Stimulated activated CD8-positive, alpha-beta memory T cell treated with anti-CD3 and anti-CD28 coated beads, Interleukin-15, amount 100 ng/mL, for 24 hours (primary cell): ENCODE measurements at places on chromosomes 1 and 21.
A peak's percentile ranks its signal among the peaks of the same experiment; 100 is the strongest.

DNA sequence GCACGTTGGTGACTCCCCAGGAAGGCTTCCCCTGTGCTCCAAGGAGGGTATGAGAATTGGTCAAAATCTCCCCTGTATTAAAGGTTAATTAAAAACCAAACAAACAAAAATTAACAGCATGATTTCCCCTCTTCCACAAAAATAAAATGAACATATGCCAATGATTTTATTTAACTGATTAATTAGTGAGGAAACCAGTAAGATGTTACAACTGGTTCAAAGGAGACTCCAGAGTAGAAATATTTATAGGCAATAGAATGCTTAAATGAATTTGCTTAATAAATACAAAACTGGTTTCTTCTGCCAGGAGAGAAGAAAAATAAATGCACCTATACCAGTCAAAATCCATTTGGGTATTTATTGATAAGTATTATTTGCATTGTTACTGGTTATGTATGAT, 249.5 kb upstream of the DEPDC1 start:
- DNase-seq = no peak

DNA sequence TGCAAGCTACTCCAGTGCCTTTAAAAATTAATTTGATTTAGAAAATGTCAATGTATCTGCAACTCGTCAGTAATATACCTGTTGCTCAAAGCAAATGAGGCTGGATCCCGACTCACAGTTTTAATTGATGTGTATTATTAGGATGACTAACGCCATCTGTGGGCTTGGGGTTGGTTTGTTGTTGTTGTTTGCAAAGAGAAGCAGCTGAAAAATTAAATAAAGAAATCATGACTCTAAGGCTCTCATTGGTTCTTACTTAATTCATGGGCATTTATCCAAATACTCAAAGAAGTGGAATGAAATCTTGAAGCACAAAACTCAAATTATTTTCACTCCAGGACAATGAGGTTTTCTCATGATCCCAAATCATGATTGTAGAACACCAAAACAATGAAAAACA, 46.4 kb downstream of the SEC16B start:
- no peak for DNase-seq

DNA sequence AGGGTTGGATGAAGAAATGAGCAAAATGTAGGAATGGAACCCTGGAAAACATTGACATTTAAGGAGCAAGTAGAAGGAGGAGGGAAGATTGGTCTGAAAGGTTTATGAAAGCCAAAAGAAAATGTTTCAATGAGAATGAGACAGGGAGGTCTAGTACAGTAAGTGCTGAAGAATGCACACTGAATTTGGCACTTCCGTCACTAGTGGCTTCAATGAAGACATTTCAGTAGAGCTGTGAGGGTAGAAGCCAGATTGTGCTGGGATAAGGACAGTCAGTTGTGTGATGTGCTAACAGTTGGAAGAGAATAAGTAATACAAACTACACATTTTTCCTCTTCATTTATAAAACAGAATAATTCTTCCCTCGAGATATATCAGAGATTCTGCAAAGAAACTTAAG, 17.1 kb downstream of the THEM4 start:
- no peak for DNase-seq

DNA sequence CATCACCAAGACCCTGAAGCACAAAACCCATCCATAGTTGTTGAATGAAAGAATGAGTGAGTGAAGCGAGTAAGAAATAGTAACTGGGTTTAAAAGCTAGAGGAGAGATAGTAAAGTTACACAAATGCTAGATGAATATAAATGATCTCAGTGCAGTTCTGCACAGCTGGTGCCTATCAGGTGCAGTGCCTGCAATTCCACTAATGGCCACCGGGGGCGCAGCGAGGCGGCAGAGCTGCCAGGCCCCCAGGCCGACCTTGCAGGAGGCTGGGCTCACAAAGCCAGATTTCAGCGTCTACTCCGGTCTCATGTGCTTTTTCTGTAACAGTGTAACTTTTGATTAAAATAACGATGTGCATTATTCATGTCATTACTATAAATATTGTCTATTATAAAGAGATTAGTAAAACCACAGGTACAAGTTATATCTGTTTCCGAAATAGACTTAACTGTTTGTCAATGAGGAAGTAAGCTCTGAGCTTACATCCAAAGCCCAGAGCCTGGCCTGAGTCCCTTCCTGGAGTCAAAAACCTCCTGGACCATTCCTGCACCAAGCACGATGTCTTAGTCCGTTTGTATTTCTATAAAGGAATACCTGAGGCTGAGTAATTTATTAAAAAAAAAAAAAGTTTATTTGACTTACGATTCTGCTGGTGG, 477.6 kb downstream of the NPHP4 start:
- peak; percentile 69 for DNase-seq

GRCh38 chr1:14094611-14095400, 394.8 kb downstream of the PRDM2 start:
- no peak for DNase-seq

- DNase-seq = no peak
Observed at GRCh38 chr1:112536561-112536960, 27.8 kb downstream of the WNT2B start.

- no peak for DNase-seq
Observed at GRCh38 chr1:76083189-76083588, 8.6 kb downstream of the ST6GALNAC3 start.

GRCh38 chr1:10969267-10969970, 43.0 kb upstream of the TARDBP start:
- DNase-seq = no peak

DNA sequence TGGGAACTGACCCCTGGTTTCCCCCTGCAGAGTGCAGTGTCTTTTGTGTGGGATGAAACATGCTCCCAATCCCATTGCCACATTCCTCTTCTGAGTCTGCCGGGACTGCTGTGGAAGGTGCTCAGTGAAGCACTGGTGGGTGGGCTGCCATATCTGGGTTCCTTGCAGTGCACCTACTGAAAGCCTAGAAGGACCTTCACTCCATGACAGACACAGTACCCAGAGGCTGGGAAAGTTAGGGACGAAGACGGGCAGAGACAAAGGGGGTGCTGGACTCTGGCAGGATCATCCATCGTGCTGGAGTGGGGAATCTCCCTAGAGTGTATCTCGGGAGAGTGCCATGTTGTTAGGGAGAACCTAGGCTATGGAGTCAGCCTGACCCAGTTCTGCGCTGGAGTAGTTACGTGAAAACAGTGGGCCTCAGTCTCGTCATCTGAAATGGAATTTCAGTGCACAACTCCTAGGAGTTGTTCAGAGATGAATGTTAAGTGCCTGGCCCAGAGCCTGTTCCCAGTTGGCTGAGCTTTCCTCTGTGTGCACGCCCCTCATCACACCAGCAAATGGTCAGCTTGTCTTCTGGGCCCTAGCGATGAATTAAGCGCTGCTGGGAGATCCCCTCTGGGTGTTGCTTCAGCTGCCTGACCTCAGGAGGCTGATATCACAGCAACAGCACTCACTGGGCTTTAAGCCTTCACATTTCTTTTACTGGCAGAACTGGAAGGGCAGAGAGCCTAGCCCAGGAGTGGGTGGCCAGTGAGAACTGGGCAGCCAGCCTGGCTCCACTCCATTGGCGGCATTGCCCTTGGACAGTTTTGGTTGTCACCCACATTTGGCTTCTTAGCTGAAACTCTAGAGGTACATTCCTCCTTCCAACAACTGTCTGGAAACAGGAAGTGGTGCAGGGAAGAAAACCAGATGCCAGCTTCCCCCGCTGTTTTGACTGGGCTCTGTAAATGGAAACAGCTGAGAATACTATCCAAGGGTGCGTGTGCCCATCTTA, 479.8 kb upstream of the VAMP3 start:
- no peak for DNase-seq

GRCh38 chr1:13927736-13928135, 227.7 kb downstream of the PRDM2 start:
- DNase-seq = no peak
